ENCODE measurements at places on chromosomes 1 and 21.

DNA sequence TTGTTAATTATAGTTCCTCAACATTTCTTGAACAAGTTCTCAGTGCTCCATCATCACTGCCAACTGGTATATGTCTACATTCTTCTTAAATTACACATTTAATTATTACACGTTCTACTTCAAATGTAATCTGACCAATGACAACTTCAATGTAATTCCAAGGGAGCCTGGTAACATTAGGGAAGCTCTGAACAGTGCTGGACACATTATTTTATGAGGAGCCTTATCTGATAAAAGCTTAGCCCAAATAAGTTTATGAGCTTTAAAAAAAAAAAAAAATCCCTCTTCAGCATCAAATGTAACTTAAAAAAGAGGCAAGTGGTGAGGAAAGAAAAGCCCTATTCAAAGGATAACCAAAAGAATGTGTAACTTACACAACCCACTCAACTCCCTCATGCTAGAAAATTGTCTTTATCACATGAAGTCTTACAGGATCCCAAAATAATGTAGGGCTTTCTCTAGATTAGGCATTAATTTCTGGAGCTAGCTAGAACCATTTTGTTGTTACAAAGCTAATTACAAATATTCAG, 35.2 kb upstream of the ABCA4 start:
- no peak for DNase-seq

- DNase-seq: peak; percentile 84
Measured at GRCh38 chr1:30379684-30380624, 343.4 kb downstream of the MATN1 start.

DNA sequence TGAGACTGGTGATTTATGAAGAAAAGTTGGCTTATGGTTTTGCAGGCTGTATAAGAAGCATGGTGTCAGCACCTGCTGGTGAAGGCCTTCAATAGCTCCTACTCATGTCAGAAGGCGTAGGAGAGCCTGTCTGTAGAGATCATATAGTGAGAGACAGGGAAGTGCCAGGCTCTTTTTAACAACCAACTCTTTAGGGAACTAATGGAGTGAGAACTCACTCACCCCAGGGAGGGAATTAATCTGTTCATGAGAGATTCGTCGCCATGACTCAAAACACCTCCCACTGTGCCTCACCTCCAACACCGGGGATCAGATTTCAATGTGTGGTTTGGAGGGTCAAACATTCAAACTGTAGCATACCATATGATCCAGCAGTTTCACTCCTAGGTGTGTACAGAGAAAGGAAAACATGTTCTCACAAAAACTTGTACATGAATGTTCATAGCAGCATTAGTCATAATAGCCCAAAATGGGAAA, 72.6 kb downstream of the TTC3 start:
- no peak for DNase-seq

DNA sequence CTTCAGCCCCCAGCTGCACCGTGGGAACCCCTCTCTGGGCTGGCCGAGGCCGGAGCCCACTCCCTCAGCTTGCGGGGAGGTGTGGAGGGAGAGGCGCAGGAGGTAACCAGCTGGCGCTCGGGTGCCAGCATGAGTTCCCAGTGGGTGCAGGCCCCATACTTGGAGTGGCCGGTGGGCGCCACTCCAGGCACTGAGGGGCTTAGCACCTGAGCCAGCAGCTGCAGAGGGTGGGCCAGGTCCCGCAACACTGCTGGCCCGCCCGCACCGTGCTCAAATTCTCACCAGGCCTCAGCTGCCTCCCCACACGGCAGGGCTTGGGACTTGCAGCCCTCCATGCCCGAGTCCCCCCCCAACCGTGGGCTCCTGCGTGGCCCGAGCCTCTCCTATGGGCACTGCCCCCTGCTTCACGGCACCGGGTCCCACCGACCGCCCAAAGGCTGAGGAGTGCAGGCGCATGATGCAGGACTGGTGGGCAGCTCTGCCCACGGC, 47.2 kb downstream of the LRRC53 start:
- DNase-seq: no peak

- DNase-seq: no peak
Measured at GRCh38 chr21:27803571-27803970, 836.7 kb upstream of the ADAMTS5 start.

GRCh38 chr1:2230781-2231531, 2.8 kb downstream of the SKI start:
- no peak for DNase-seq

DNA sequence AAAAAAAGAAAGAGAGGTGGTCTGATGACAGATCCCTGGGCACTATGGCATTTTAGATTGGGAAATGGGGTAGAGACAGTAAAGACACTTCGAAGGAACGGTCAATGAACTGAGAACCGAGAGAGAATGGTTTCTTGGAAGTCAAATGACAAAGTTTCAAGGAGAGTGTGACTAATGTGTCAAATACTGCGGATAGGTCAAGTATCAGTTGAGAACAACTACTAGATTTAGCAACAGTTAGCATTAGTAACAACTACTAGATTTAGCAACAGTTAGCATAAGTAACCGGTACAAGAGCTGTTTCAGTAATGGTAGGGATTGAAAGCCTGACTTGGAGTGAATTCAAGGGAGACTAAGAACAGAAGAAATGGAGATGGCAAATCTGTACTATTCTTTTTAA, 35.0 kb downstream of the UROD start:
- no peak for DNase-seq

DNA sequence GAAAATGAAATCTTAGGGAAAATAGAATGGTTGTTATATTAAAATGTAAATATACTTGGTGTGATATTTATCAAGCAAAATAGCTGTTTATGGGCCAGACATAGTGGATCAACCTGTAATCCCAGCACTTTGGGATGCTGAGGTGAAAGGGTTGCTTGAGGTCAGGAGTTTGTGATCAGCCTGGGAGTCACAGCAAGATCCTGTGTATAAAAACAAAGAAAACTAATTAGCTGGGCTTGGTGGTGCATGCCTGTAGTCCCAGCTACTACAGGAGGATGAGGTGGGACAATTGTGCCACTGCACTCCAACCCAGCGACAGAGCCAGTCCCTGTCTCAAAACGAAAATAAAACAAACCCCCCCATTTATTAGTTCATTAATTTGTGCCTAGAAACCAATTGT, 21.6 kb upstream of the CFHR1 start:
- DNase-seq: no peak

GRCh38 chr1:201450721-201451291, 18.2 kb downstream of the PHLDA3 start:
- no peak for DNase-seq

GRCh38 chr1:32806910-32807523, 10.1 kb downstream of the YARS1 start:
- DNase-seq: no peak

- no peak for DNase-seq
Measured at GRCh38 chr21:41086569-41086968, 81.4 kb upstream of the BACE2 start.

DNA sequence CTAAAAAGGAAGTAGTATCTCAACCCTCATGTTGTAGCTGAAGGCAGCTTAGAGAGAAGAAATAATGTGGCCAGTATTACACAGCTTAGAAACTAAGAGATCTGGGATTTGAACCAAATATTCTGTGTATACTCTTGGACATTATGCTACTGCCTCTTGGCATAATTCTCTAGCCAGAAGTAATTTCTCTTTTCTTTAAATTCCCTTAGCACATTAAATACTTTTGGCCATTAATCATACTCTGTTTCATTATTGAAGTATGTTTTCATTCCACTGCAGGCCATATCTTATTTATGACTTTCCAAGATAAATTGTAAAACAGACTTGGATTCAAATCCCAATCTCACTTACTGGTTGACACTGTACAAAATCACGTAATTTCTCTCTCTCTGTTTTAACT, 181.3 kb upstream of the SPAG17 start:
- DNase-seq: no peak

DNA sequence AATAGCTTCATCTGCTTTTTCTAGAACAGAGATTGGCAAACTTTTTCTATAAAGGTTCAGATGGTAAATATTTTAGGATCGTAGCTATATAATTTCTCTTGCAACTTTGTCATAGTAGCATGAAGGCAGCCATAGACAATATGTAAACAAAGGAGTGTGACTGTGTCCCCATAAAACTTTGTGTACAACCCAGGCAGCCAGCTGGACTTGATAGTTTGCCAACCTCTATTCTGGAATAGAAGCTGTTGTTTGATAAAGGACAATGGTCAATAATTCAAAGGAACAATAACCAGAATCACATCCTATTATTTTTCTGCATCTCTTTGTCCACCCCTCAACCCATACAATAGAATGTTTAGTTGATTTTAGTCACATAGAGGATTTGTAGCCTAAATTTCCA, 286.7 kb downstream of the LMX1A start:
- no peak for DNase-seq
